ENCODE measurements at places on chromosomes 16 and 17. TPM values are rescaled to one million over a fixed set of nuclear protein-coding genes. Genes with fewer than 3 reads are reported as not detected.

The PRCD gene
- 3.9 TPM for total RNA-seq

The DNAAF1 gene
- total RNA-seq, result under 0.01 TPM

The TPSAB1 gene
- 2.6 TPM for total RNA-seq

The PRR15L gene
- total RNA-seq, result not detected

The VMO1 gene
- 8.2 TPM for total RNA-seq

The GSDMA gene
- 0.22 TPM for total RNA-seq

The CIITA gene
- 0.98 TPM for total RNA-seq

The MSLN gene
- 0.31 TPM for total RNA-seq

The ACE gene
- 5.1 TPM for total RNA-seq

The KCNH4 gene
- not detected for total RNA-seq

The EPX gene
- 0.09 TPM for total RNA-seq

The TBC1D28 gene
- not detected for total RNA-seq

The NCBP3 gene
- total RNA-seq, result 33.4 TPM

The HIC1 gene
- 31.3 TPM for total RNA-seq

The NRN1L gene
- total RNA-seq, result 0.75 TPM

The OR1A1 gene
- total RNA-seq, result not detected

The CACNG5 gene
- not detected for total RNA-seq

The ABI3 gene
- 3.1 TPM for total RNA-seq

The CBFA2T3 gene
- total RNA-seq, result 3.8 TPM

The C16orf46 gene
- total RNA-seq, result 0.27 TPM

The CSH1 gene
- 21.9 TPM for total RNA-seq

The C16orf87 gene
- total RNA-seq, result 19.3 TPM

The OR4D1 gene
- total RNA-seq, result not detected

The MYH1 gene
- 3.4 TPM for total RNA-seq

The TMC7 gene
- total RNA-seq, result 0.84 TPM

The CDH3 gene
- 0.27 TPM for total RNA-seq

The SEZ6 gene
- 0.04 TPM for total RNA-seq

The KRTAP3-1 gene
- not detected for total RNA-seq

All from muscle of leg (tissue), 16 donors.